ENCODE measurements at places on chromosomes 4 and X. TPM values are rescaled to one million over a fixed set of nuclear protein-coding genes. Genes with fewer than 3 reads are reported as not detected.

DNA sequence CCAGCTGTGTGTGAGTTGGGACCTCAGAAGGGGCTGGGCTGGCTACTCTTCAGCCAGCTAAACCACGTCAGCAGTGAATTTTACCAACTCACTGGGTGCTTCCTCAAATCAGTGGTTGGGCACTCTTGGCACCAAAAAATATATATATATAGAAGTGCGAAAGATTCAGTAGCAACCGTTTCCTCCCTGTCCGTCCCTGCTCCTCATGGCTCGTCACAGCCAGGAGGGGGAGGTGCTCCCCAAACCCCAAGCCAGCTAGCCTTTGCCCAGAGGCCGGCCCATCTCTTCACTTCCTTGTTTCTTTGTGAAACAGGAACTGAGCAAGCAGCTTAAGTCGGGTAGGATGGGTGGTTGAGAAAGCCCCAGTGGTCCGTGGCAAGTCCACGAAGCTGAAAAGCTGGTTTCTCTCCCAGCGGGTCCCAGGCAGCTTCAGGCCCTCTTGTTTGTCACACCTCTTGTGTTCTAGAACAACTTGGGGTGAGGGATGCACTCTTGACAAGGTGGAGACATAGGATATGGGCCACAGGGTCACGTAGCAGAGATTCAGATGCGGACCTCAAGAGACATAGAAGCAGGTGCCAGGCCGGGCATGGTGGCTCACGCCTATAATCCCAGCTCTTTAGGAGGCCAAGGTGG is 6.8 kb upstream of the SASH3 start:
- peak overlapping the region; percentile 41 for H3K4me3 ChIP-seq
- H3K4me1 ChIP-seq = peaks cover 74% of the 10 kb centered on the region
- H3K36me3 ChIP-seq = no peaks in the 10 kb centered on the region
- no peaks in the 10 kb centered on the region for H3K27me3 ChIP-seq
- H3K27ac ChIP-seq = peak overlapping the region; percentile 86

The GAGE12H gene
- total RNA-seq = not detected

The FSTL5 gene
- not detected for total RNA-seq

- H3K4me1 ChIP-seq = no peaks in the 10 kb centered on the region
- DNase-seq = no peak
- no peaks in the 10 kb centered on the region for H3K27me3 ChIP-seq
- no peaks in the 10 kb centered on the region for H3K36me3 ChIP-seq
- H3K27ac ChIP-seq = no peak overlapping the region
- no peak overlapping the region for H3K4me3 ChIP-seq
Observed at GRCh38 chrX:101274198-101274597, 16.9 kb downstream of the TAF7L start.

The CYSLTR1 gene
- 3.1 TPM for total RNA-seq

- no peak overlapping the region for H3K27ac ChIP-seq
- no peaks in the 10 kb centered on the region for H3K36me3 ChIP-seq
- DNase-seq = no peak
- H3K4me3 ChIP-seq = no peak overlapping the region
- no peaks in the 10 kb centered on the region for H3K27me3 ChIP-seq
Observed at GRCh38 chrX:12360986-12361598, 222.8 kb downstream of the FRMPD4 start.

- no peaks in the 10 kb centered on the region for H3K36me3 ChIP-seq
- DNase-seq = no peak
- no peak overlapping the region for H3K27ac ChIP-seq
- no peaks in the 10 kb centered on the region for H3K4me1 ChIP-seq
- H3K27me3 ChIP-seq = peaks cover 2% of the 10 kb centered on the region
Observed at GRCh38 chrX:132900633-132901293, 57.7 kb downstream of the HS6ST2 start.

DNA sequence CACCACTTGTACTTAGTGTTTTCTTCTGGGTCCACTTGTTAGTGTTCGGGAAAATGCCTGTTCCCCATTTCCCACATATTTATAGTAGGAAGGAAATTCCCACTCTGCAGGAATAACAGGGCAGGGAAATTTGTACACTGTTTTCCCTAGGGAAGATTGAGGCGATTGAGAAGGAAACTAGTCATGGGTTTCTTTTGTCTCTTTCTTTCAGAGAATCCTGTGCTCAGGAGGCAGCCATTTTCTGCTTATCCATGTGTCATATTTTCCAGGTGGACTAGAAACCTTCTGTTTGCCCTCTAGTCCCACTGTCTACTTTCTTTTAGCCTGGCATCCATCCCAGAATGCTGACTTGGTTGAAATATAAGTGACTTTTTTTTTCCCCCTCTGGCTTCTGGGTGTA is 299.1 kb upstream of the ANKRD50 start:
- H3K4me3 ChIP-seq = no peak overlapping the region
- H3K4me1 ChIP-seq = no peaks in the 10 kb centered on the region
- no peaks in the 10 kb centered on the region for H3K27me3 ChIP-seq
- no peak for DNase-seq
- H3K36me3 ChIP-seq = no peaks in the 10 kb centered on the region

GRCh38 chr4:154916068-154916467 is 135.0 kb downstream of the RBM46 start:
- H3K4me3 ChIP-seq = no peak overlapping the region
- no peak for DNase-seq
- no peaks in the 10 kb centered on the region for H3K36me3 ChIP-seq
- H3K27me3 ChIP-seq = no peaks in the 10 kb centered on the region

- H3K4me3 ChIP-seq = no peak overlapping the region
- no peak overlapping the region for H3K27ac ChIP-seq
- DNase-seq = no peak
- no peaks in the 10 kb centered on the region for H3K36me3 ChIP-seq
- peaks cover 37% of the 10 kb centered on the region for H3K27me3 ChIP-seq
- H3K4me1 ChIP-seq = no peaks in the 10 kb centered on the region
Observed at GRCh38 chr4:24800325-24800895, 5.0 kb downstream of the SOD3 start.

GRCh38 chrX:18172970-18173369 is 47.7 kb downstream of the BEND2 start:
- peaks cover 2% of the 10 kb centered on the region for H3K27me3 ChIP-seq
- DNase-seq = no peak
- no peak overlapping the region for H3K4me3 ChIP-seq
- no peaks in the 10 kb centered on the region for H3K36me3 ChIP-seq
- no peak overlapping the region for H3K27ac ChIP-seq
- no peaks in the 10 kb centered on the region for H3K4me1 ChIP-seq

The DNAAF6 gene
- not detected for total RNA-seq

DNA sequence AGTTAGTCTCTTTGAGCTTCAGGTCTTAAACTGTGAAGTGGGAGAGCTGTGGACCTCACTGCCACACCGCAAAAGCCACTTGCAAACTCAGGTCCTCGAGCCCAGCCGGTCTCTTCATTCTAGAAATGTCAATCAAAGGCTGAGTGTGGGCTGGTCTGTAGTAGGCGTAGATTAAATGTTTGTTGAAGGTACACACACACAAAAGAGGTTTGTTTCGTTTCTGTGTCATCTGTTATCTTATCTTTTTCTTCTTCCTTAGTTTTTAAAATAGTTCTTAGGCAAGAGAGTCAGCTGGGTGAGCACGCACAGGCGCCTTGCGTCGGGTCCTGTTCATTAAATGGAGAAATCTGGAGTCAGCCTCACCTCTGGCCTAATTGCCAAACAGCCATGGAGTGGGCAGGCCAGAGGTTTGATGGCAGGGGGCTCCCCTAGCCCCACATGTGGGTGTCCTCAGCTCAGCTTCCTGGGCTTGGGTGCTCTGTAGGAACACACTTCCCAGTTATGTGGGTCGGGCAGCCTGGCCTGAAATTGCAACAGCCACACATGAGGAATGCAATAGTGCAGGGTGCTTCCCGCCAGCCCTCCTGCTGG is 836 bp upstream of the PSAPL1 start:
- H3K27me3 ChIP-seq = peaks cover 2% of the 10 kb centered on the region
- DNase-seq = no peak
- H3K4me1 ChIP-seq = no peaks in the 10 kb centered on the region
- no peak overlapping the region for H3K27ac ChIP-seq
- no peaks in the 10 kb centered on the region for H3K36me3 ChIP-seq

The LRCH2 gene
- not detected for total RNA-seq

- no peak overlapping the region for H3K27ac ChIP-seq
- no peak for DNase-seq
- no peaks in the 10 kb centered on the region for H3K36me3 ChIP-seq
- no peaks in the 10 kb centered on the region for H3K4me1 ChIP-seq
Observed at GRCh38 chrX:30301963-30302362, 7.2 kb downstream of the NR0B1 start.

- no peak for DNase-seq
- no peak overlapping the region for H3K27ac ChIP-seq
- no peaks in the 10 kb centered on the region for H3K27me3 ChIP-seq
- no peak overlapping the region for H3K4me3 ChIP-seq
- H3K4me1 ChIP-seq = no peaks in the 10 kb centered on the region
Observed at GRCh38 chrX:70038951-70039350, 10.8 kb downstream of the AWAT2 start.

DNA sequence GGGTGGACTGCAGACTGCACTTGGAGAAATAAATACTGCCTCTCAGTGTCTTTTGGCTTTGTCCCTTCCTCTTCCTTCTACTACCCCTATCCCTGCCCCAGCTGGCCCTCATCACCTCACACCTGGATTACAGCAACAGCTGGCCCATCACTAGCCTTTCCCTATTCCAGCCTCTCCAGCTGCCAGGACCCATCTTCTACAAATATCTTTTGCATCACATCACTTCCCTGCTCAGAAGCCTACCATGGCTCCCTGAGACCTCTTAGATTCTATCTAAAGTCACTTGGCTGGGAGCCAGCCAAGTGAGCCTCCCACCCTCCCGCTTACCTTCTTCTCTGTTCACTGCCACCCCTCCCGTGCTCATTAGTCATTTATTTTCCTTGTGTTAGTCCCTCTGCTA is 66.8 kb downstream of the TSC22D3 start:
- H3K27me3 ChIP-seq = no peaks in the 10 kb centered on the region
- H3K4me3 ChIP-seq = no peak overlapping the region
- H3K4me1 ChIP-seq = peaks cover 44% of the 10 kb centered on the region
- no peak overlapping the region for H3K27ac ChIP-seq

GRCh38 chr4:140884431-140885058 is 128.4 kb upstream of the TBC1D9 start:
- H3K27ac ChIP-seq = no peak overlapping the region
- peaks cover 2% of the 10 kb centered on the region for H3K36me3 ChIP-seq

GRCh38 chr4:51844153-51845054 is 1.5 kb downstream of the DCUN1D4 start:
- no peaks in the 10 kb centered on the region for H3K27me3 ChIP-seq
- peak; percentile 92 for DNase-seq
- H3K4me3 ChIP-seq = peak overlapping the region; percentile 84
- peak overlapping the region; percentile 58 for H3K27ac ChIP-seq

The PAGE2 gene
- not detected for total RNA-seq

- peaks cover 8% of the 10 kb centered on the region for H3K4me1 ChIP-seq
- H3K27me3 ChIP-seq = no peaks in the 10 kb centered on the region
- H3K36me3 ChIP-seq = peaks cover 40% of the 10 kb centered on the region
- DNase-seq = no peak
- H3K27ac ChIP-seq = no peak overlapping the region
- H3K4me3 ChIP-seq = no peak overlapping the region
Observed at GRCh38 chr4:7003879-7004240, 39.3 kb upstream of the TADA2B start.

DNA sequence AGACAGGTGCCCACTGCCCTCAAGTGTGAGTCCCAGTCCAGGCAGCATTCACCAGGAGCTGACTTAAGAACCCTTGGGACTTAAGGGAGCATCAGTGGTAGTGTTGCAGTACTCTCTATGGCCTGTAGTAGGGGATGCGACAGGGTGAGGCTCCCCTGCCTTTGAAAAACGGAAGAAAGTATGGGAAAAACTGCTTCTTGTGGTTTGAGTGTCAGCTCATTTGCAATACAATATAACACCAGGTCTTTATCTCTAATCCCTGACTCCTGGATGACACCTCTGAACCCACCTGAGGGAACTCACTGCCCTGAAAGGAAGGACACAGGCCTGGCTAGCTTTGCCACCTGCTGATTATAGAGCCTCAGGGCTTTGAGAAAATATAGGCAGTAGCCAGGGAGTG is 176.0 kb downstream of the SMARCA1 start:
- H3K4me1 ChIP-seq = no peaks in the 10 kb centered on the region
- no peaks in the 10 kb centered on the region for H3K36me3 ChIP-seq
- no peak for DNase-seq
- no peak overlapping the region for H3K27ac ChIP-seq
- H3K4me3 ChIP-seq = no peak overlapping the region

- no peak for DNase-seq
- H3K4me1 ChIP-seq = peaks cover 12% of the 10 kb centered on the region
- H3K36me3 ChIP-seq = no peaks in the 10 kb centered on the region
- H3K27me3 ChIP-seq = no peaks in the 10 kb centered on the region
- H3K4me3 ChIP-seq = no peak overlapping the region
- no peak overlapping the region for H3K27ac ChIP-seq
Observed at GRCh38 chr4:6746721-6747293, 30.8 kb downstream of the BLOC1S4 start.

The MUC7 gene
- not detected for total RNA-seq

The DDX3X gene
- 118 TPM for total RNA-seq

The PARM1 gene
- 0.04 TPM for total RNA-seq

DNA sequence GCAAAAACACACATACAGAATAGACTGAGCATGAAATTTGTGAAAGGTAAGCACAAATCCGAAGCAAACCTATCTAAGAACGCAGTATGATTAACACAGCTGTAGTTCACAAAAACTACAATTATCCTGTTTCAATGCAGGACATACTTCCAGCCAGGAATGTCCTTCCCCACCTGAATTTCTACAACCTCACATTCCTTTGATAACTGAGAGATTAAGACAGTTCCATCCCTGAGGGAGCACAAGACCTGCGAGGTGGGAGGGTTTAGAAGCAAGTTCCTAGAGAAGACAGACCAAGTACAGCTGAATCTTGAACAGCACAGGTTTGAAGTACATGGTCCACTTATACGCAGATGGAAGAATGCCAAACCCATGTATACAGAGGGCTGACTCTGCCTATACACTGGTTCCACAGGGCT is 10.6 kb downstream of the ABCG2 start:
- H3K27ac ChIP-seq = no peak overlapping the region
- H3K36me3 ChIP-seq = no peaks in the 10 kb centered on the region
- H3K4me3 ChIP-seq = no peak overlapping the region

The ATOH1 gene
- total RNA-seq = not detected

DNA sequence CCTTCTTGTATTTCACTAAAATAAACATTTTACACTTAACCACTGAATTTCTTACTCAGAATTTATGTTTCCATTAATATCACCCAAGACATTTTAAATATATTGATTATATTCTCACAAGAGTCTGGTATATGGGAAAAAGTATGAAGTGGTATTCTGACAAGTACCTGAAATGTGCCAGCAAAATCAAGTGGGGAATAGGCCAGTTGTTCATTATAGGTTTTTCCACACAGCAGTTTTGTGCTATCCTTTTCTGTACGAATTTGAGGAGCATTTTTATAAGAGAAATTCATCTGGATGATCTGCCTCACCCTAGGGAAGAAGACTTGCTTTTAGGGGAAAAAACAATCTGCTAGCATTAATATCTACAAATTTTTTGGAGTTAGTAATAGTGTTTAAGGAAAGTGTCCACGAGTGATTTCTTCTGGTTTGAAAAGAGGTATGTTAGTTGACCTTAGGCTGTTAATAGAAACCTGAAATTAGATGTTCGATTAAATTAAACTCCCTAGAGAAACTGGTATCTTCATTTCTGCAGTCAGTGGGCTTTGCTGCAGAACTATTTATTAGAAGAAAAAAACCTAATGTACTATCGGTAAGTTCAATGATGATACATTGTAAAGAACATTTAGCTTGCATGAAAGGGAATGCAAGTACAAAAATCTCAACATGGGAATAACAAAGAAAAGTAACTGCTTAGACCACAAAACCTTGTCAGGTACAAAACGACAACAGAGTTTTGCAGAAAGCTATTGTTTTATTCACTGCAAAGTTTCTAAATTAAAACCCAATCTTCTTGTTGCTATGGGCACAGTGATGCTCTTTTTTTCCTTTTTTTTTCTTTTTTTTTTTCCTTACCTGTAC is 1.8 kb downstream of the KLF3 start:
- H3K36me3 ChIP-seq = peaks cover 7% of the 10 kb centered on the region
- H3K27me3 ChIP-seq = no peaks in the 10 kb centered on the region
- peaks cover 68% of the 10 kb centered on the region for H3K4me1 ChIP-seq
- DNase-seq = no peak
